Globus pallidus (tissue), 1 donor: ENCODE measurements at places on chromosomes 6 and 20.

DNA sequence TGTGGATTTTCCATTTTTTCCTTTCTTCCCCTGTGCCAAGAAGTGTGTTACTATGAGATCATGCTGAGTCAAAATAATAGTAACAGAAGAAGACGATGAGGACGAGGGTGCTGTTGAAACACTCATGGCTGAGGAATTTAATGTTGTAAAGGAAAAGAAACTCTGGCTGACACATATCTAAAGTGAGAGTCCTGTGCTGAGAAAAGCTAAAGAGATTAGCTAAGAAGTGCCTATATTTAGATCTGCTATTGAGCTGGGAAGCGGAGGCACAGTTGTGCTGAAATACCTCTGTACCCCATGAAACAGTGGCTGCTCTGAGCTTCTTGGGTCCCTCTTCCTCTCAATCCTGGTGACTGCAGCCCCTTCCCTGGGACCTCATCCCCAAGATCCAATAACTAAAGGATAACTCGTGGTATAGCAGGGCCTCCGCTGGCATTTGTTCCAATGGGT lies 1.1 kb upstream of the SYTL3 start:
- DNase-seq: no peak

- DNase-seq: no peak
Measured at GRCh38 chr6:123393331-123393730, 243.4 kb downstream of the TRDN start.

GRCh38 chr20:53559816-53560215 lies 33.8 kb downstream of the ZNF217 start:
- no peak for DNase-seq

GRCh38 chr6:149917679-149918078 lies 5.2 kb downstream of the RAET1G start:
- DNase-seq: no peak

DNA sequence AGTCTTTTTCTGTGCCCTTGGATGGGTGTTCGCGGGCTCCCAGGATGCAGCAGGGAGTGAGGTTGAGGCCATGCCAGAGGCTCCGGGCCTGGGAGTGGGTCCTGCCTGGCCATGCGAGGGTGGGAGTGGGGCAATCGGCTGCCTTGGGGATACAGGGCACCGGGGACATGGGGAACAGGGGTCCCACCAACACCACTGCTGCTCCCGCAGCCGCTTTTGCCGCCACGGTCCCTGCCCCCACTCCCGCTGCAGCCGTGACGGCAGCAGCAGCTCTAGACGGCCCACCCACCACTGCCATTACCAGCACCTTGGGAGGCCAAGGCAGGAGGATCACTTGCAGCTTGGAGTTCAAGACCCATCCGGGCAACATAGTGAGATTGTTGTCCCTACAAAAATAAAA lies 35.3 kb upstream of the FAM50B start:
- no peak for DNase-seq

GRCh38 chr6:111871725-111872400 lies 1.4 kb downstream of the FYN start:
- DNase-seq: peak; percentile 92

GRCh38 chr20:15837563-15837962 lies 735.7 kb downstream of the KIF16B start:
- no peak for DNase-seq

DNA sequence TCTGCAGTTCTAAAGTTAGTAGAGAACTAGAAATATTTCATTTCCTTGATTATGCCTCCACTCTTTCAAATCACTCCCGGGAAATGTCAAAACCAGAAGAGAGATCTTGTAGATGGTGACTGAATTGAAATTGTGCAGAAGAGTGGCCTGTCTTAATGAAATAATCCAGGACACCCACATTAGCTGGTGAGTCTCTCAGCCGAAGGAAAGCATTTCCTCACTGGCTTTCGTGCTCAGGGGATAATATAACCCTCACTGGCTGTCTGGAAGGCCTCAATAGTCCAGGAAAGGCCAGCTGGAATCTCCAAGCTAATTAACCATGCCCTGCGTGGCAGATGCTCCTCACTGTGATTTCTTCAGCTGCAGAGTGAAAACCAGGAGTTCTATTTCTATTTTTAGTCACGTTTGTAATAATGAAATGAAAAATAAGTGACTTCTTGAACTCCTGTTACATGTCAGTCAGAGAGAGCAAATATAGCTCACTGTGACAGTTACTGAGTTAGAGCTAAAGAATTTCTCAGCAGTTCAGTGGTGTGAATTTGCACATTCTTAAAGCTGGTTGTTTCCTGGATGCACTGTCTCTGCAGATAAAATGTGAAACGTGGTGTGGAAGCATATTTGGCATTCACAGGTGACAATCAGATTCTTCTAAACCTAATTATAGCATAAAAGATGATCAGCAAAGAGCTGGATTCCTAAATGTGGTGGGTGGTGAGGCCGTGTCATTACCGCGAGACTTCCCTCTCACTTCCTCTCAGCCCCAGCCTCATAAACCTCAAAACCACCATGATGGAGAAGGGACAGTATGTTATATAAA lies 211.7 kb downstream of the LMBRD1 start:
- no peak for DNase-seq

DNA sequence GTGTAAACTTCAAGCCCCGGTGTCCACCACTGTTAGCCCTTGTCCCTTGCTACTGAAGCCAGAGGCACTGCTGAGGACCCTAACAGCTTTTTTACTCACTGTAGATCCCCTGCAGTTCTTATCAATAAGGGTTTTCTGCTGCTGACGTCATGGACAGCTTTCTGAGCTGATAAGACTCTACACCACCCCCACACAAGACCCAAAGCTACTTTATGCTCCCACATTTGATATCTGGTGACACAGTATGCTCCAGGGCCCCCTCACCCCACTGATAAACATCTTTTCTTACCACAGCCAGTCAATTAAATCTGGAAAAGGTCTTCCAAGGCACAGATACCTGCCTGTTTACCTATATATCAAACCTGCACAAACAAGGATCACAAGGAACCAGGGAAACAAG lies 65.3 kb downstream of the NUS1 start:
- DNase-seq: no peak

DNA sequence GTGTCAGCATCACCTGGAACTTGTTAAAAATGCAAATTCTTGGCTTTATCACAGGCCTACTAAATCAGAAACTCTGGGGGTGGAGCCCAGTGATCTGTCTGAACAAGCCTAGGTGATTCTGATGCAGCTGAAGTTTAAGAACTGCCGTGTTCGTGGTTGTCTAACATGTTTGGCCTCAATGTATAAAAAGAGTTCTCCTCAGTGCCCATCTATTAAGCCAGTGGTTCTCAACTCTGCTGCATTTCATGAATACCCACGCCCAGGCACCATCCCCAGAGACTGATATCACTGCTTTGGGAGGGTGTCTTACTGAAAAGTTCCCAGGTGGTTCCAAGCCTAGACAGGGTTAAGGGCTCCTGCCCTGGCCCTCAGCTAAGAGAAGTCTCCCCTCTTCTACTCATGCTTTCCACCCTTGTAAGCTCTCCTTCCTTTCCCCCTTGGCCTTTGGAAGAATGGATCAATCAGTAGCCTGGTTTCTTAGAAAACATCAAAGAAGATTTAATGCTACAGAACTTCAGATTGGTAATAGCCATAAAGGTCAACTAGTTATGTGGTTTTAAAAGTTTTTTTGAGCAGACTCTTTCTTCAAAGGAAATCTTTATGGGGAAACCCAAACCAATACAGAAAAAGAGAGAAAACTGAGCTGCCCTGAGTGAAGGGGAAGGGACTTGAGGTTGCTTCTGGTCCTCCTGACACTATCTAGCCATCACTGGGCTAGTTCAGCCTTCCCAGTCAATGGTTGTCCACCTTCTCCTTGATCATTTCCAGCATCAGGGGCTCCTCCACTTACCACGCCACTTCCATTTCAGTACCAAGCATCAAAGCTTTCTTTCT lies 38.9 kb upstream of the TNFAIP3 start:
- no peak for DNase-seq

GRCh38 chr20:54038961-54039360 lies 31.4 kb downstream of the BCAS1 start:
- no peak for DNase-seq
